ENCODE measurements at places on chromosomes 1 and 21.

GRCh38 chr1:241553886-241554592 is 21.9 kb downstream of the KMO start:
- DNase-seq = no peak

DNA sequence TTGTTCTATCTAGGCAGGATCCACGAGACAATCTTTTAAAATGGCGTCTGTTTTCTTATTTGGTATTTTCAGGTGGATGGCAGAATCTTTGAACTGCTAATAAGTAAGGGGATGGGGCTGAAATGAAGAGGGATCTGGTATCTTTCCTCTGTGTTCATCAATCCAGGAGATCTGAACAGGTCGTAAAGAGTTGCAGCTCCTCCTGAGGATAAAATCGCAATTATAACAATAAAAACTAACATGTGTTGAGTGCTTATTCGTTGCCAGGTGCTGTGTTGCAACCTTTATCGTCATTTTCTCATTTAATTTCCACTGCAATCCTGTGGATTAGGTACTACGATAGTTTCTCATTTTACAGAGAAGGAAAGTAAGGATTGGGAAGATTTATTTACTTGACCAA is 134.6 kb upstream of the DPYD start:
- no peak for DNase-seq

DNA sequence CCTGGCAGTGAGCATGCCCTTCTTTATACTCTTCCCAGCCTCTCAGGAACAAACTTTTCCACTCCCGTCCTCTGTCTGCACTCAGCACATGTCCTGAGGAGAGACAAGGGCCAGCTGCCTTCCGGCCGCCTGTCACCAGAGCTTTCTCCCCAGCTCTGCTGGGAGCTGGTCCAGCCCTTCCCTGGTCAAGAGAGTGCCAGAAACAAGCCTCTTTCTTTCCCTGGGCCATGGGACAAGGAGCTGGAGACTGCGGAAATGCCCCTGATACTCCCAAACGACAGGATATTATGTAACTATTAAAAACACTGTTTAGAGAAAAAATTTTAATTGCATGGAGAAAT is 10.4 kb downstream of the LAMB3 start:
- DNase-seq = no peak

DNA sequence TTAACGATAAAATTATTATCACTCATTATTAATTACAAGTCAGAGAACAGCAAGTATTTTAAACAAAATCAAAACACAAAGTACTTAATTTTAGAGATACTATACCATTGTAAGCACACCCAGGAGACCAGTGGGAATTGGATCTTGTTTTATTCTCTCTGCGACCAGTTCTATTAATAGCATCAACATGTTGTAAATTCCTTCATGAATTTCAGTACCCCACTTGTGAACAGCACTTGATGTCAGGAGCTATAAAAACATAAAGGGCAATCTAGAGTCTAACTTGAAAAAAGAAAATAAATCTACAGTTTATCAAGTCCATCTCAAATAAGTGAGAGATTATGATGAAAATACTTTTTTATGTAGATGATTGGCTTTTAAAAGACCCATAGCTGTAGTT is 42.9 kb downstream of the USP24 start:
- no peak for DNase-seq

DNA sequence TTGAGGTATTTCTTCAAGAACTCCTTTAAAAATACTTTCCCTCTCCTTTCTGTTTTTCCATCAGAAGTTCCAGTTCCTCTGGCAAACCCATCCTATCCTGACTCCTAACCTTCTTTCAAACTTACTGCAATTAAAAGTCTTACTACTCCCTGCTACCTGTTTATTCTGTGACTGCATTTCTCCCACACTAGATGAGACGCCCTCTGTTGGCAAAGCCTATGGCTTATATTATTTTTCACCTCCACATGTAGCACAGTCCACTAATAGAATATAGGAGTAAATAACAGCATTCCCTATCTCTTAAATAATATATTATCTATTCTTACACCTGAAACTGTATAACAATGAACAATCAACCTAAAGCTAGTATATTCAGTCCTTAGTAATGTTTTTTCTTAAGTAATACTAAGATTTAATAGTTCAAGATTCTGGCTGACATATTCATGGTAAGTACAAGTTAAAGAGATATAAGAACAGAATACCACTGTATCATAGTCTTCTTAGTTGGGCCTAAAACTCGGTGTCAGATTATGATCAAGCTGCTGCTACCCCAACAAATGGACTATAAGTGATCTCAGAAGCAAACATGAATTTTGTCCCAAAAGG is 54.8 kb downstream of the RAB3GAP2 start:
- DNase-seq = no peak
